ENCODE measurements at places on chromosomes 11 and 22.

GRCh38 chr11:119919656-119920055 is 190.7 kb upstream of the NECTIN1 start:
- no peak for DNase-seq

GRCh38 chr22:19674129-19674928 is 40.0 kb upstream of the SEPTIN5 start:
- DNase-seq: no peak

GRCh38 chr11:104879514-104880190 is 18.6 kb downstream of the CASP12 start:
- DNase-seq: no peak

DNA sequence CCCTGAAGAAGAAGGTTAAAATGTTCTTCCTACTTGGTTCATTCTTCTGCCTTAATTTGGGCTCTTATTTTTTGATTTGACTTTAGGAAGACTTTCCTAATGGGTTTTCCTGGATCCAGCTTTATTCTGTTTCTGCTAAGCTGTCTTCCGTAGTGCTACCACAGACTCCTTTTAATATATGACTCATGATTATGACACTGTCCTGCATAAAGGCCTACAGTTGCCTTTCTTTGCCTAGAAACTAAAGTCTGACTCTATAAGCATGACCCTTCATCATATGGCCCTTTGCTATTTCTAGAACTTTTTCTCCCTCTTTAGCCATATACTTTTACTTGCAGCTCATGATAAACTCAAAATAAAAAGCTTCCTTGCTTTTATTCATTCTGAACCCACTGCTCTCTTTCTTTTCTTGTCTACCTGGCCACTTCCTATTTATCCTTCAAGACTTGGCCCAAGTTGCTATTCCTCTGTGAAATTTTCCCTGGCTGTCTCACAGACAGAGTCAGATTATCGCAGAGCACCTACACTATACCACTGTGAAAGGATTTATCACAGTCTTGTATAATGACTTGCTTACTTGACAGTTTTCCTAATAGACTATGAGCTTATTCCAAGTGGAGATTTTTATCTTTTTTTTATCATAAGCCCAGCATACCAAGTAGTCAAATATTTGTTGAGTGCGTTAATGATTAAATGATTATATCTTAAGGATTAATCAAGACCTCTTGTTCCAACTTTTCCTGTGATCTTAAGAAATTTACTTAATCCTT is 24.7 kb downstream of the TBCEL start:
- no peak for DNase-seq

DNA sequence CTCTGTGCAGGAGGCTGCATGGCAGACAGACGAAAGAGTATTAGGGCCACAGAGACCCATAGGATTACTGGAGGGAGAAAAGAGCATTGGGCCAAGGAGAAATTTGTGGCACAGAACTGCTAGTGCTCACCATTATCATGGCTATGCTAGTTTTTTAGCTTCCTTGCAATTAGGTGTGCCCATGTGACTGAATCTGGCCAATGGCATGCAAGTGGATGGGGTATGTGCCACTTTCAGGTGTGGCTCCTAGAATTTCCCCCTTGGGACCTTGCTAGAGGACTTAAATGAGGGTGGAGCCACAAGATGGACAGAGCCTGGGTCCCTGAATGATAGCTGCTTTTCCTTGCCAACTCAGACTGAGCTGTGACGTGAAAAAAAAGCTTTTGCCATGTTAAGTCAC is 73.9 kb upstream of the TENM4 start:
- no peak for DNase-seq

GRCh38 chr11:58121096-58121495 is 4.2 kb downstream of the OR9I1 start:
- DNase-seq: no peak

DNA sequence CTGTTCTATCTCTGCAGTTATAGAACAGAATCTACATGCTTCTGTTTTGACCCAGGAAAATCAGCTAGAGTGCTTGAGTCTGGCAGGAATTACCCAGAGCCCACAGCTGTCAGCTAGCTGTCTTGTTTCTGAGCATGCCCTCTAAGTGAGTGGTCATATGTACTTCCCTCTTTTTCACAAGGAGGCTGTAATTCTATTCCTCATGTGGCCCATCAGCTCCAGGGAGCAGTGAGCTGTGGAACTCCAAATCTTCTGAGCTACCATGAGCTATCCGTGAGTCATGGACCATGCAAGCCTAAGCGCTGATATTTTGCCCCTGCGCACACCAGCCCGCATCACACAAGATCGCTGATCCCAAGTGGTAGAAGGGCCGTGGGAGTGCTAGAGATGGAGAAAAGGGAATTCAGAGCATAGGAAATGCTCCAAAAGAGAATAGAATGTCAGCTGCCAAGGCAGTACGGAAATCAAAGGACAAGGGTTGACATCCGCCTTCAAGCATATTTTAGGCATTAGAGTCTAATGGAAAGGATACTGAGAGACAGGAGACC is 5.4 kb downstream of the FJX1 start:
- no peak for DNase-seq

GRCh38 chr11:62033191-62034035 is 66.0 kb upstream of the FTH1 start:
- no peak for DNase-seq

DNA sequence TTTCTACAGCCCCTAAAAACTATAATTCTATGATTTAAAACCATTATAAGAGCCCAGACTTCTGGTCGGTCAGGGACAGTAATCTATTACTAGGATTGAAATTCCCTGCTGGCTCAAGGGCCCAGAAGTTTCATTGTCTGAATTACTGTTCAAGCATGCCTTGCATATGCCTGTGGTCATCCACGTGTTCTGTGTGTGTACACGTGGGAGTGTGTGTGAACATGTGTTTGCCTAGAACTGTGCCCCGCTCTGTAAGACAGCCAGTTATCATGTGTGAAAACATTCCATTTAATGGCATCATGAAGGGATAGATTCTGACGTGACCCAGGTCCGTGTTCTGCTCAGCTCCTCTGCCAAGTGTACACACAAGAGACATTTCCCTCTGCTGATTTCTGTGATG is 189.3 kb upstream of the NECTIN1 start:
- DNase-seq: no peak

DNA sequence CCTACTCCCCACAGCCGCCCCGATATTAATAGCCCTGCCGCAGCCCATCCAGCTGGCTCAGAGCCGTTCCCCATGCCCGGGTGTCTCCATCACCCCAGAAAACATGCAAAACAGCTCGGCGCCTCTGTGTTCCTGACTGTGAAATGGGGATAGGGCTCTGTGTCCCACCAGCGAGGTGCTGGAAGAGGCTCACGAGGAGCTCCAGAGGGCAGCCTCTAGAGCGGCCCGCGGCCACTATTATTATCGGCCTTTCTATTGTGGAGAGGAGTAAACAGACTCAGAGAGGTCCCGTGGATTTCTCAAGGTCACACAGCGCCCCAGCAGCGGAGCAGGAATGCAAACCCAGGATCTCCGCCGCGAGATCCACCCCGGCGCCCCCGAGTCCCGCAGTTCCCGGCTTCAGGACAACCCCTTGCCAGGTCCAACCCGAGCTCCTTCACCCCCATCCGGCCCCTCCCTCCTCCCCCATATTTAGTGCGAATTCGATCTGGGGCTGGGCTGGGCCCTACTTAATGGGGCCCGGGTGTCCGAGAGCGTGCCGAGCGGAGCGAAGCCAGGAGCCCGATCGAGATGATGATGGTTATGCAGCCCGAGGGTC is at the start of gene ACTN3:
TSS of gene ACTN3 (plus strand) at position 536 of the 598 bp plus-strand sequence. CDS start at position 571, 35 bp downstream.
- no peak for DNase-seq

DNA sequence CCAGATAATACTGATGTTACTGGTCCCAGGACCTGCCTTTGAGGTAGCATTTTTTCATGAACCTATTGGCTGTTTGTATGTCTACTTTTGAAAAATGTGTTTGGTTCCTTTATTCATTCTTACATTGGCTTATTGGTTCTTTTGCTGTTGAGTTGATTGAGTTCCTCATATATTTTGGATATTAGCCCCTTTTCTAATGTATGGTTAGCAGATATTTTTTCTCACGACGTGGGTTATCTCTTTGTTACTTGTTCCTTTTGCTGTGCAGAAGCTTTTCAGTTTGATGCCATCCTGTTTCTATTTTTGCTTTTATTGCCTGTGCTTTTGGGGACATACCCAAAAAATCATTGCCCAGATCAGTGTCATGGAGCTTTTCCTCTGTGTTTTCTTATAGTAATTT is 9.8 kb upstream of the ZNF74 start:
- DNase-seq: no peak

DNA sequence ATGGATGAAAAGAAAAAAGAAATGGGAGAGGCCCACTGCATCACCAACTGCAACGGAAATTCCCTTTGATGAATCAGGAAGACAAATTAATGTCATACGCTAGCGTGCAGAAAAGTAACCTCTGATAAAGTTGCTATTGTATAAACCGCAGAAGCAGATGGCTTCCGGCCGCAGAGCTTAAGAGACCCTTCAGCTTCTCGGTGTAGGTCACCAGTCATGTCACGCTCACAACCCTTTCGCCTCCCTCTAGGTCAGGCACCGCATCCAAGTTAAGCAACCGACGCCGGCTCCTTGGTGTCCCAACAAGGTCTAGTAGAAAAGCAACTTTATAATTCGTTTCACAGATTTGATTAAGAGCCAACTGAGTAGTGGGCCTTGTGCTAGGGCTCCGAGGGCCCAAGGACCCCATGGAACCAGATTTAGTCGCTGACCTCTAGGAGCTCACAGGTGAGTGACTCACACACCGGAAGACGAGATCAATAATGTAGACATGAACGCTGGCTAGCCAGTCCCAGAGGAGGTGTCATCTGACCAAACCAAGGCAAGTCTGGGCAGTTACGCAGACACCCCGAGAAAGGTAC is 1.2 kb upstream of the ZFP91 start:
- DNase-seq: peak; percentile 66

- DNase-seq: no peak
Observed at GRCh38 chr11:119450590-119451326, 27.8 kb upstream of the THY1 start.

DNA sequence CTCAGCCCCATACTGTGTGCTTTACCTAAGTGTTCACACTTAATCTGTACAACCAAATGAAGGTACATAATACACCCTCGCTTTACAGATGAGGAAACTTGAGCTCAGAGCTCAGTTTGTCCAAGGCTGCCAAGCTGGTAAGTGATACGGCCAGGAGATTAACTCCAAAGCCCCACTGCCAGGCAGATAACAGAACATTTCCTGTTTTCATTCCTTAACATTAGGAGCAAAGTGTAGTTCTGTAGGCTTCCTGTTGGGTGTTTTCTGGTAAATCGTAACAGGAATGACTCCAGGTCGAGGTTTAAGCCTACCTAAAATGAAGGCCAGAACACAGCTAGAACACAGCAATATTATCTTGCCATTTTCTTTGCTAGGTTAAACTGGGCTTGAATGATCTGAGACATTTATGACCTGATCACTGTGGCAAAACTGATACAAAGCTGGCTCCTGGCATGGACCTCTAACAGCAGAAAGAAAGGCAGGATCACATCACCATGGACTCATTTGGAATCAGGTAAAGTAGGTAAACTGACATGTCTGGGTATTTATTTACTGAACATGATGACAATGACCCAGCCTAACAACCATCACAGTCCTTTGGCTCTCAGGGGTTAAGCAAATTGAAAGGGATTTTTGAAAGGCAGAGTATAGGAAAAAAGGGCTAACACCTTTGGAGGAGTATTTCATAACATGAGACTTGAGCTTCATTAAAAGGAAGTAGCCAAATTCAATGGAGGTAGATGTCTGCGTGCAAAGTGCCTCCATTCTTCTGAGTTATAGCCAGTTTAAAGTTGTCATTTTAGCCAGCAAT is 3.9 kb upstream of the NUP50 start:
- no peak for DNase-seq

- DNase-seq: no peak
Observed at GRCh38 chr11:91755526-91755925, 469.1 kb upstream of the FAT3 start.

- no peak for DNase-seq
Observed at GRCh38 chr11:29256580-29256979, 760.2 kb downstream of the KCNA4 start.

GRCh38 chr22:43109921-43110443 is 568 bp upstream of the BIK start:
- no peak for DNase-seq

DNA sequence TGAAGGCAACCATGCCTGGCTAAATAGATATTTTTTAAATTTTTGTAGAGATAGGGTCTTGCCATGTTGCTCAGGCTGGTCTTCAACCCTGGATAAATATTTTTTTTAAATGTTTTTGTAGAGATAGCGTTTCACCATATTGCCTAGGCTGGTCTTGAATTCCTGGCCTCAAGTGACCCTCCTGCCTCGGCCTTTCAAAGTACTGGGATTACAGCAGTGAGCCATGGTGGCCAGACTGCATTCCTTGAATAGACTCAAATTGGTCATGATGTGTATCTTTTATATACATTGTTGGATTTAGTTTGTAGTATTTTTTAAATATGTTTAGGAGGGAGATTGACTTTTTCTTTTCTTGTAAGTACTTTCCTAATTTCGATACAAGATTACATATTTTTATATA is 325.7 kb upstream of the C11orf87 start:
- no peak for DNase-seq

GRCh38 chr11:104792861-104793260 is 105.4 kb downstream of the CASP12 start:
- DNase-seq: no peak

DNA sequence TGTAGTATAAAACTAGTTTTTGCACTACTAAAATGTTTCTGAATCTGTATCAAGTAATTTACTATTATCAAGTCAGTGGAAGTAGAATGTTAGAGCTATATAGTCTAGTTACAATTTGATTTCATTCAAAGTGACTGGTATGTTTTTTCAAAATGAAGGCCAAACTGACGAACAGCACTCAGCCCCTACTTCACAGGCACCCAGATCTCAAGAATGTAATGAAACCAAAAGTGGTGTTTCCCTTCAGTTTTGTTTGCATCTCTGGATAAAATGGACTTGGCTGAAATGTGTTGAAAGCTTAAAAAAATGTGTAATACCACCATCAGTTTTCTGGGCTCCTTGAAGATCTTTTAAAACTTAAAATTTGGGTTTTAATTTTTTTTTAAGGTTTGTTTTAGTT is 46.4 kb downstream of the QSER1 start:
- no peak for DNase-seq

GRCh38 chr22:24498824-24499223 is 3.7 kb downstream of the UPB1 start:
- DNase-seq: no peak

GRCh38 chr11:120025606-120026335 is 112.1 kb downstream of the TRIM29 start:
- DNase-seq: no peak

DNA sequence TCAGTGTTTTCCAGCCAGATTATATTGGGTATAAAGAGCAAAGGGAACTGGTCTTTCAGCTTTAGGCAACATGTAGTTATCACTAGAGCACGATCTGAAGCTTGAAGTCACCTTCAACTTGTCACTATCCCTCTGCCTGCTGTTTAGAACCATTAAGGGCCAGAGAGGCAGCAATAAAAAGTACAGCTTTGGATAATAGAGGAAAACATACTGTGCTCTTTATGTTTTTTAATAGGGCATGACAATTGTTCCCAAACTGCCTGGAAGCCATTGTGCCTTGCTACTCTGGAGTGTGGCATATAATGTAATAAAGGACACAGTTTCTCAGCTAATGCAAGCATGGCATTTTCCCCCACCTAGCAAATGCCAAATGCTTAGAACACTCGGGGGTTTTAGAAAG is 1912.0 kb upstream of the RAG2 start:
- no peak for DNase-seq

GRCh38 chr11:67503119-67504004 is 1.8 kb downstream of the PITPNM1 start:
- no peak for DNase-seq

- DNase-seq: no peak
Observed at GRCh38 chr11:127607487-127608085, 607.0 kb upstream of the KIRREL3 start.

GRCh38 chr11:100545970-100546369 is 141.1 kb upstream of the ARHGAP42 start:
- DNase-seq: no peak

- no peak for DNase-seq
Observed at GRCh38 chr11:134417871-134418840, 6.1 kb upstream of the B3GAT1 start.
